ENCODE measurements at places on chromosomes 12 and 14.
A peak's percentile ranks its signal among the peaks of the same experiment; 100 is the strongest.

GRCh38 chr14:57502586-57503254, 9.1 kb upstream of the CCDC198 start:
- no peak for DNase-seq

- no peak for DNase-seq
Measured at GRCh38 chr14:46582826-46583225, 68.8 kb downstream of the RPL10L start.

- DNase-seq = no peak
Measured at GRCh38 chr12:53067993-53068770, 11.0 kb downstream of the SPRYD3 start.

DNA sequence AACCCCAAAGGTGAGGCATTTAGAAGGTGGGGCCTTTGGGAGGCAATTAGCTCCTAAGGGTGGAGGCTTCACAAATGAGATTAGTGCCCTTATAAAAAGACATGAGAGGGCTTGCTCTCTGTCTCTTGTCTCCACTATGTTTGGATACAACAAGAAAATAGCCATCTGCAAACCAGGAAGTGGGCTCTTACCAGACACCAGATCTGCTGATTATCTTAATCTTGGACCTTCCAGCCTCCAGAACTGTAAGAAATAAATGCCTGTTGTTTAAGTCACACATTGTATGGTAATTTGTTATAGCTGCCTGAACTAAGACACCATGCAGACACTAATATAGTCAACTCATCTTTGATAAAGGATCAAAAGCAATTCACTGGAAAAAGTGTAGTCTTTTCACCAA, 34.4 kb downstream of the TMEM116 start:
- no peak for DNase-seq

GRCh38 chr14:32588448-32589320, 259.6 kb downstream of the AKAP6 start:
- DNase-seq = no peak

- peak; percentile 37 for DNase-seq
Measured at GRCh38 chr12:30599608-30600007, 96.1 kb downstream of the IPO8 start.

GRCh38 chr12:128830505-128830893, 6.7 kb upstream of the SLC15A4 start:
- DNase-seq = no peak

Data from non-pigmented ciliary epithelial cell (primary cell).